ENCODE measurements at places on chromosomes 7 and 10.

GRCh38 chr10:117240621-117241529, at the start of gene SLC18A2:
SLC18A2 (plus strand) TSS chr10:117241114; CDS start chr10:117241694, 580 bp downstream.
- DNase-seq = no peak

DNA sequence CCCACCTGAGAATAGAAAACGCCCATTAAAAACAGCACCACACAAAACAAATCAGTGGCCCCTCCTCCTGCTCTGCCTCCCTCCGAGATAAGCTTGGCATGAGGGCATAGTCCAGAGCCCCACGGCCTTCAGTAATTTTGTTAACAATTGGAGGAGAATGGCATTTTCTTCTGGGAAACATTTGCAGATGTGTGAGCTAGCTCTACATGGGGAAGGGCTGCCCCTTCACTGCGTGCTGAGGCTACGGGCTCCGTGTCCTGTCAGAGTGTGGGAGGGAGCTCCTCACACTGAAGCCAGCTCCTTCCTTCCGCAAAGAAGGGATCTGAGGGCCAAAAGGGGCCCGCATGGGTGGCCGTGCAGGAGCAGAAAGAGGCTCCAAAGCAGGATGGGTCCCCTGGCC, 15.2 kb downstream of the GRK5 start:
- DNase-seq = no peak

DNA sequence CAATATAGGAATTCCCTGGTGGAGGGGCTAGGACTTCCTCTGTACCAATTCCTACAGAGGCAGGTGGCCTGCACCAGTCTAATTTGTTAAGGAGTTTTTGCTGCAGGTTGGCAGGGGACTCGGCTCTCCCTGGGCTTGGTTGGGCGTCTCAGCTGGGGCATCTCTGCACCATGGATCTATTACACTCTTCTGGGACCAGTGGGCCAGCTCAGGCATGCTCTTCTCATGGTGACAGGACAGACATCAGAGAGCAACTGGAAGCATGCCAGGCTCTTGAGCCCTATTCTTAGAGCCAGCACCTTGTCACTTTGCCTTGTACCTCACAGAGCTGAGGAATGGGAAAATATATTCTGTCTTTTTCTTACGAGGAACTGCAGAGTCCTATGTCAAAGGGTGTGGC, 74.6 kb downstream of the SH2D4B start:
- no peak for DNase-seq

GRCh38 chr10:93628858-93629257, 16.5 kb downstream of the PDE6C start:
- no peak for DNase-seq

DNA sequence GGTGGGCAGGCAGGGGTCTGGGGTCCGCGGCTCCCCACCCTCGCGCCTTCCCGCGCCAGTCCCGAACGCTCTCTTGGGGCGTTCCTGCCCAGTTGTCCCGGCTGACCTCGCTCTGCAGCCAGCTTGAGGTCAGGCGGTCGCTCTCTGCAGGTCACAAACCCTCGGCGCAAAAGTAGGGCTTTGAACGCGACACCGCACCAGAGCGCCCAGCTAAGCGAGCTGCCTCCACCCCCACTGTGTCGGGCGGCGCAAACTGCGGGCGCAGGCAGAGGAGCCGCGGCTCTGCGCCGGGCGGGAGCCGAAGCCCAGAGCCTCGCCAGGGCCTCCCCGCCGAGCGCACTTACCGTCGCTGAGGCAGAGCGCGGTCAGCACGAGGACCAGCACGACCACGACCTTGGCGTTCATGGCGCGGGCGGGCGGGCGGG, 284 bp downstream of the CXCL12 start:
- no peak for DNase-seq

GRCh38 chr10:21496343-21497176, 28.9 kb downstream of the SKIDA1 start:
- DNase-seq = peak; percentile 41

- no peak for DNase-seq
Observed at GRCh38 chr10:96565774-96566173, 21.0 kb downstream of the TM9SF3 start.

- peak; percentile 90 for DNase-seq
Observed at GRCh38 chr10:133308421-133309099, at the start of the genes TUBGCP2 and ZNF511. TUBGCP2 (minus strand) TSS chr10:133308872; CDS start chr10:133302941, 5,931 bp downstream. ZNF511 (plus strand) TSS chr10:133308914; CDS start chr10:133308944, 30 bp downstream.

- DNase-seq = no peak
Observed at GRCh38 chr7:150356265-150356897, 12.2 kb upstream of the REPIN1 start.

DNA sequence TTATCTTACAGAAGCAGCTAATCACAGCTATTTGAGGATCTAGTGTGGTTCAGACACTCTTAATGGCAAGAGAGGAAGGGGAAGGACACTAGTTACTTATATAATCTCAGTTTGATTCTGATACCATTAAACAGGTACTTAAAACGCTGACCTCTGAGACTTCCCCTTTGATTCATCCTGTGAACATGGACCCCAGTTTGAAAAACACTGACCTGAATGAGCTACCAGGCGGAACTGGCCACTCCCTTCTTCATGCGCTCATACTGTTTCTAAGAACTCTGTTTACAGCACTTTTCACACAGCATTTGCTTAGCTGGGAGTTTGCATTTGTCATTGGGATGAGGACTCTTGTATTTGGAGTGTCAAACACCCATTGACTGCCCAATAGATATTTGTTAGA, 45.7 kb downstream of the BEND7 start:
- no peak for DNase-seq

DNA sequence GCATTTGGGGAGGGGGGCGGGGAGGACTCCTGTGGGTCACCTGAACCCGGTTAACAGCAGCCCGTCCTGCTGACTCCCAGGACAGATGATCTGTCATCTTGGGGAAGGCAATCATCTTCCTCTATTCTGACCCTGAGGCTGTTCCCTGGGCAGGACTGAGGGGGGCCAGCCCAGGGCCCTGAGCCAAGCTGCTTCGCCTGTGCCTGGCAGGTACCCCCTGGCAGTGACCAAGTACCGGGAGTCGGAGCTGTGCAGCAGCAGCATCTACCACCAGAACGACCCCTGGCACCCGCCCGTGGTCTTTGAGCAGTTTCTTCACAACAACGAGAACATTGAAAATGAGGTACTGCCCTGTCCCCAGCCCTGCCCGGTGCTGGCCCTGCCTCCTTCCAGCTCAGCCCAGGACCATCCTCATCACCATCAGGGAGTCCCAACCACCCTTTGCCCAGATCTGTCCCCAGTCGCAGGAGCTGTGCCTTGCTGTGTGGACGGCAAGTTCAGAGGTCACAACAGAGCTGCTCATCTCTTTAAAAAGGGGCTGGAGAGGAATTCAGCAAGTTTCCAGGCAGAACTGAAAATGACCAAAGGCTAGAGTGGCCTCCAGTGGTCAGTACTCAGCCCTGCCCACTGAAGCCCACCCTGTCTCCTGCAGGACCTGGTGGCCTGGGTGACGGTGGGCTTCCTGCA, 8.1 kb downstream of the AOC1 start:
- no peak for DNase-seq

- no peak for DNase-seq
Observed at GRCh38 chr10:95168694-95169093, 25.3 kb upstream of the ACSM6 start.
